ENCODE measurements at places on chromosomes 4 and X.

DNA sequence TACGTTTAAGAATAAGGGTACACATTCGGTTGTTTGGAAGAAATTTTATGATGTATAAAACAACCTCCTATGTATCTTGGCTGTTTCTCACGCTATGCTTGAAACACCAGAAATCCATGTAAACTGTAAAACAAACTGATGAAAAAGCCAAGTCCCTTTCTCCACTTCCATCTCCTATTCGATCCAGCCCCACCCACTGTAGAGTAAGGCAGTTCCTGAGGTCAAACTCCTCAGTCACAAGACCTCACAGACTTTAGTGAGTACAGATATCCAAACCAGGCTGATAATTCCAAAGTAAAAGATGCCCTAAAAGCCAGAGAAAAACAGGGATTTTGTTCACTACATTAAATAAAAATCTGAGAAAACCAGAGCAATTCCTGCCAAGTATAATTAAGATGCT, 45.6 kb downstream of the ARHGEF38 start:
- no peak for DNase-seq

- DNase-seq: no peak
Measured at GRCh38 chr4:112564706-112565270, 48.8 kb upstream of the NEUROG2 start.

GRCh38 chr4:12439633-12440305, 1011.1 kb upstream of the HS3ST1 start:
- DNase-seq: no peak

GRCh38 chrX:20517565-20517964, 250.9 kb upstream of the RPS6KA3 start:
- DNase-seq: no peak

- DNase-seq: peak; percentile 78
Measured at GRCh38 chr4:1330761-1331590, 16.0 kb upstream of the UVSSA start.

DNA sequence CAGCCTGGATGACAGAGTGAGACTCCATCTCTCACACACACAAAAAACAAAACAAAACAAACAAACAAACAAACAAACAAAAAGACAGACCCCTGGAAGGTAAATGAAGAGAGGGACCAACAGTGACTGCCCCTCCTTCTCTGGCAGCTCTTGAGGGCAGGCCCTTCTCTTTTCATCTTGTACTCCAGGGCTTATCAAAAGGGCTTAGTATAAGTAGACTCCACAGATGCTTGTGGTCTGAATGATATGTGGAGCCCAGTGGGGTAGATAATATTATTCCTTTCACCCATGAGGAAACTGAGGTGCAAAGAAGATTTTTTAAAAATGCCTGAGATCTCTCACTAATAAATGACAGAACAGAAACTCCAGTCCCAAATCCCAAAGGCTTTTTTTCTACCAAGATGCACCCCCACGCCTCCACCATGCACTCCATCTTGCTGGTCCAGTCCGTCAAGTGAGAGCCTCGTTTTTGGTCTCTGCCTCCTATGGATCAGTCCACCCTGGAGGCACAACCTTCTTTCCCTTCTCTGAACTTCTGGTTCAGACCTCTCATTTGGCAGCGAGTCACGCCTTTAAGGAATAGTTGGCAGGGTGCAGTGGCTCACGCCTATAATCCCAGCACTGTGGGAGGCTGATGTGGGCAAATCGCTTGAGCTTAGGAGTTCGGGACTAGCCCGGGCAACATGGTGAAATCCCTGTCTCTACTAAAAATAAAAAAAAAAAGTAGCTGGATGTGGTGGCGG, 17.0 kb upstream of the CHRNA9 start:
- no peak for DNase-seq

GRCh38 chr4:6079965-6080364, 61.7 kb upstream of the C4orf50 start:
- no peak for DNase-seq

- DNase-seq: no peak
Measured at GRCh38 chr4:41504167-41504818, 33.7 kb upstream of the LIMCH1 start.

GRCh38 chr4:10403633-10404445, 53.4 kb downstream of the ZNF518B start:
- DNase-seq: peak; percentile 34

DNA sequence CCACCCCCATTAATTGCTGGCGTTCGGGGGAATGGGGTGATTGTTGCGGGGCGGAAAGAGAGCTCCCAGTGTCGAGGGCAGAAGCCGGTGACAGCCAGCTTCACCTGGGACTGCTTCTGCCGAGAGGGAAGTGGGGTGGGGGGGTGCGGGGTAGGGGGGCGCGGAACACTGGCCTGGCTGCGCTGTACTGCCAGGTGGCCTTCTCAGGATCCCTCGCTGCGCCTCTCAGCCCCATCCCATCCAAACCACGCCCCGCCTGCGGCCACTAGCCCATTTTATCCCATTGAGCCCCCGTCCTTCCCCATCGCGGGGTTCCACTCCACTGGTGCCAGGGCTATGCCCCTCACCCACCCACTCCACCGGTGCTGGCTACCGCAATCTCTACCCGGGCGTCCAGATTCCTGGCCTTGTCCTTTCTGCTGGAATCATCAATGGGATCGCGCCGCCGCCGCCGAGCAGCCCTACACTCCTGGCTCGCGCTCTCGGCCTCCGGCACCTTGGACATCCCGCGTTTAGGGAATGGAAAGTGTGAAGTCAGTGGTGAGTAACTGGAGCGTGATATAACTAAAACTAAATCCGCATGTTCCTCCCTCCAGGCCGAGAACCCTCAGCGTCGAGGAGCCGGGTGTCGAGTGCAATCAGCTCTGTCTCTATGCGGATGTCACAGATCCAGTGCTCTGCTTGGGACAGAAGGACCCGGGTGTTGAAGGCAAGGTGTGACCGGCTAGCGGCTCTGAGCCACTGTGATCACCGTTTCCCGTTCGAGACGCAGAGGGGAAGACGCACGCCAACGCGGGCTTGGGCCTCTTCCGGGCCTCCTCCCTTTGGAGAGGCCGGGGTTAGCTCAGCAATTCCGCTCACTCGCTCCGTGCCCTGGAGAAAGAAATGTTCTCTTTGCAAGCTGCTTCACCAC, 20.5 kb downstream of the NKX3-2 start:
- DNase-seq: no peak

DNA sequence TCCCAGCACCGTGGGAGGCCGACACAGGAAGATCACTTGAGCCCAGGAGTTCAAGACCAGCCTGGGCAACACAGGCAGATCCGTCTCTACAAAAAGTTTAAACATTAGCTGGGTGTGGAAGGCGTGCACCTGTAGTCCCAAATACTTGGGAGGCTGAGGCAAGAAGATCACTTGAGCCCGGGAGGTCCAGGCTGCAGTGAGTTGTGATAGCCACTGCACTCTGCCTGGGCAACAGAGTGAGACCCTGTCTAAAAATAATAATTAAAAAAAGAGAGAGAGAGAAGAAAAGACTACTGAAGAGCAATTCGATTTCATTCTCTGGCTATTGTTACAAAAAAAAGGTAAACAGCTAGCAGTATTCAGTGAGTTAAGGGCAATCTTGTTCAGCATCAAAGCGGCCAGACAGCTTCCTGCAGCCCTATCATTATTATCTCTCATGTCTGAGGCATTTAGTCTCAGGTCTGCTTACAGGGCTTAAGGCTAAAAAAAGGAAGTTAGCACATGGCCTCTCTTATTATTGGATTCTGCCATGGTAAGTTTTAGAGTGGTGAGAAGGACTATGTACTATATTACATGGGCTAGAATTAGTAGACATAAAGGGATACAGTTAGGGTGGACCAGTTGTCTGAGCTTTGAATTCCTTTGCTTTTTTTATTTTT, 37.9 kb downstream of the ARHGEF6 start:
- no peak for DNase-seq

GRCh38 chrX:39022106-39022505, 220.8 kb downstream of the MID1IP1 start:
- DNase-seq: no peak

DNA sequence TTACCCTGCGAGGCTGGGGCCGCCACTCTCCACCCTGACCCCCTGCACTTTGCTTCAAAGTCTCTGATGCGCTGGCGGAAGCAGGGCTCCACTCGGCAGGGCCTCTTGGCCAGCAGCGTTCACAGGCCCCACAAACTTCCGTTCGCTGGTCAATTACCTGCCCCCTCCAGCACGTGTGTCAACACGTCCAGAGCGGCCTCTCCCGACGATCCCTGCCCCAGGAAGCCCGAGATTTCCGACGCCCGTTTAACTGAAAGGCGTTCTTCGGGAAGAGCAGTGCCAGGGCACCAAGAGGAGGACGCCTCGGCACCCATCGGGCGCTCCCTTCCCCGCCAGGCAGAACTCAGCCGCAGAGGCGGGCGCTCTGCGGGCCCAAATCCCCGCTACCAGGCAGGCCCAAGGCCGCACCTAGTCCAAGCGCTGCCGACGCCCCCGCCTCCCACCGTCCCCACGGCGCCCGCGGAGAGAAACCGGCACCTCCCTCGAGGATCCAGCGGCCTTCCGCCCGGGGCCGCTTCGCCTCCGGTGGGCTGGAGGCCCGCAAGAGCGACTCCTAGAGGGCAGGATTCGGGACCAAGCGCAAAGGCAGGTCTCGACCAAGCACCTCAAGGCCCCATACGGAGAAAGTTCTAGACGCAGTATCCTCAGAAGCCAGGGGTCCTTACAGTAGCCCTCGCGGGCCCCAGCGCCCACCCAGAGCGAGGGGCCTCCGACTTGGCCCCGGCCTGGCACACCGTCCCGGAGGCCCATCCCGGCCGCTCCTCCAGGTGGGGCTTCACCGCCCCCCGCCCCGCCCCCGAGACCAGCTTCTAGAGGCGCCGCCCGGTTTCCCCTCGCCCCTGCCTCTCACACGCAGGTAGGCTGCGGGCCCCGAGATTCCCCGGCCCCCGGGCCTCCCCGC, 586 bp downstream of the BCAP31 start:
- peak; percentile 49 for DNase-seq

DNA sequence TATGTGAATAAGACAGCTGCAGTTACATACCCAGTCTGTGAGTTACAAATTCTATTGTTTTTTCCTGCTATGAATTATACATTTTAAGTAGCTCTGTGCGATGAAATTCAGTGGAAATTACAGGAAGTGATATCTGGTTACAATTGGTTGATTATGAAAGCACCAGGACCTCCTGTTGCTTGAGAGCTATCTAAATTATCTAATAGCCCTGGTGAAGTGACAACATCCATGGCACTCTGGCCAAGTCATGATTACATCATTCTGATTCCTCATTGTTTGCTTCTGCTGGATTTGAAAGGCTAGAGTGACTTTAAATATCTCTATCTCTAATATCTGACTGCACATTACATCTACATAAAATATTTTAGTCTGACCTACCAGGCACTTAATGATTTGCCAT, 515.0 kb downstream of the CFAP47 start:
- DNase-seq: no peak

DNA sequence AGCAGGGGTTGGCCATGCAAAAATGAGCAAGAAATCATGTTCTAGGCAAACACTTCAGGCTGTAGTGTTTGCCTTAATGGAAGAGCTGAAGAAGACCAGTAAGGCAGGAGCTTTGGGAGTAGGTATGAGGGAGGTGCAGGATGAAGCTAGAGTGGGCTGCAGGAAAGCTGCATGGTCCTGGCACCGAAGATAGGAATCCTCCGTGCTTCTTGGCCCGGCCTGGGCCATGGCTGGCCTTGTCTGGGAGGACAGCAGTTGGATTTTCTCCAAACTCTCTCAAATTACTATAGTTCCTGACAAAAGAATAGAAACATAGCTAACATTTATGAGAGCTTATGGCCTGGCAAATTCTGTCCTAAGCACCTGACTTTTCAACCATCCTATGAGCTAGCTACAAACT, 116.5 kb downstream of the UCHL1 start:
- DNase-seq: no peak
